ENCODE measurements at places on chromosomes 5 and 9.

DNA sequence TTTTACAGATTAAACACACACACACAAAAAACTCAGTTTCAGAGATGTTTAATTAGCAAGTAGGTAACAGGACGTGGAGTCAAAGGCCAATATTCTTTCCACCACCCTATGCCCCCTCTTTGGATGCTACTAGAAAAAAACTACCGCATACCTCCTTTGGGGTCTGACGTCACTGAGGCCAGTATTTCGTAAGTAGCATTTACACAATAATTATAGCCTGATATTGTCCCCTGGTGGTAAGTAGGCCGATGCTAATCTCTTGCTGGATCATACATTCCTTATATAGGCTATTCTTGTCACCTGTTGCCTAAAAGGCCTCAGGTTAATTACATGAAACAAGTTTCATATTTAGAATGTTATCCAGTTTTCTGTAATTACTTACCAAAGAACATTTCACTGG, 21.0 kb upstream of the SMARCA2 start:
- no peak for DNase-seq

- DNase-seq, result no peak
Measured at GRCh38 chr9:106065136-106065535, 370.8 kb downstream of the TMEM38B start.

DNA sequence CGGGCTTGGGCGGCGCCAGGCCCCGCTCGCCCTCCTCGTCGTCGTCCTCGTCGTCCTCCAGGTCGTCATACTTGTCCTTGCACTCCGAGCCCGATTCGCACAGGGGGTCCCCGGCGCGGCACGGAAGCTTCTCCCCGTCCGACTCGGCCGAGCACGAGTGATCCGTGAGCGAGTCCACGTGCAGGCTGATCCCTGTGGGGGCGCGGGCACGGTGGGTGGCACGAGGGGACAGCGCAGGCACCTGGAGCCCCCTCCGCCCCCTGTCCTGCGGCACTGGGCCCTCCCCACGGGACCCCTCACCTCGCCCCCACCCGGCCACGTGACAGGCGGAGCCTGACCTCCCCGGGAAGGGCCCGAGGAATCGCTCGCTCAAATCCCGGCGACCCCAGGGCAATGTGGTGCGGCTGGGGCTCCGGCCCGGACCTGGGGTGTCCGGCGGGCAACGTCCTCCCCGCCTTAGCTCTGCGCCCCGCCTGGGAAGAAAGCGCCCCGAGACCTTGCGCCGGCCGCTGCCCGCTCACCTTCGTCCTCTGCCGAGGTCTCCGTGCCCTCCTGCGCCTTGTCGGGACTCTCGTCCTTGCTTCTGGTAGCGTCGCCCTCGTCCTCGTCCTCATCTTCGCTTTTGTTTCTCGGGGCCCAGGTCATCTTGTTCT, 2.5 kb downstream of the IRX2 start:
- no peak for DNase-seq

GRCh38 chr5:30997681-30998080, 195.8 kb upstream of the CDH6 start:
- no peak for DNase-seq

GRCh38 chr5:52870448-52870847, 82.7 kb downstream of the ITGA1 start:
- no peak for DNase-seq

DNA sequence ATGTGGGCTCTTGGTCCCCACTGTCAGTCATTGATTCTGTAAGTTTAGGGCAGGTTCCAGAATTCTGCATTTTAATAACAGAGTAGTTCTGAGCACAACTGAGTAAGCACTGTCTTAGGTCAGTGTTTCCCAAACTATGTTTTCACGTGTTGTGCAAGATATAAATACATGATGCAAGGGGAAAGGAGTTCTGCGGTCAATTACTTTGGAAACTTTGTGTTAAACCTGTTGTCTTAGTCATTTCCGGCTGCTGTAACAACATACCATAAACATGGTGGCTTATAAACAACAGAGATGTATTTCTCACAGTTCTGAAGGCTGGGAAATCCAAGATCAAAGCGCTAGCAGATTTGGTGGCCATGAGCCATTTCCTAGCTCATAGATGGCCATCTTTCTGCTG, 69.8 kb downstream of the EQTN start:
- no peak for DNase-seq

GRCh38 chr5:156124708-156125107, 202.3 kb upstream of the SGCD start:
- DNase-seq, result no peak

DNA sequence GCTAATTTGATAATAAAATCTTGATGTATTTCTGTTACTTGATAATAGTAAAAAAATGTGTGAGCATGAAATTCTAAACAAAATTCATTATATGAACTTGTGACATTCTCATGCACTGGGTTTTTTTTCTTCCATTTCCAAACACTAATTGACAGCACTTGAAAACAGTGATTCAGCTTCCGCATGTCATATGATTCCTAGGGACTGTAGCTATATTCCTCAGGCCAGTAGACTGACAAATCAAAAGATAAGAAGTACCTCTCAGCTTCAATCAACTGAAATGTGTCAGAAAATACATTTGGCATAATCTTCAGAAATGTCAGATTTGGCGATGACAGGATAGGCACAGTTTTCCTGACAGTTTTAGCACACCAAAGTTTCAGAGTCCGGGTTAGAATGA, 52.5 kb downstream of the EFNA5 start:
- DNase-seq, result no peak

- DNase-seq, result no peak
Measured at GRCh38 chr5:64707191-64707590, 16.9 kb downstream of the SHISAL2B start.

GRCh38 chr5:95647886-95648860, 1.6 kb downstream of the RFESD start:
- no peak for DNase-seq

GRCh38 chr5:76240336-76240735, 157.2 kb downstream of the SV2C start:
- no peak for DNase-seq

DNA sequence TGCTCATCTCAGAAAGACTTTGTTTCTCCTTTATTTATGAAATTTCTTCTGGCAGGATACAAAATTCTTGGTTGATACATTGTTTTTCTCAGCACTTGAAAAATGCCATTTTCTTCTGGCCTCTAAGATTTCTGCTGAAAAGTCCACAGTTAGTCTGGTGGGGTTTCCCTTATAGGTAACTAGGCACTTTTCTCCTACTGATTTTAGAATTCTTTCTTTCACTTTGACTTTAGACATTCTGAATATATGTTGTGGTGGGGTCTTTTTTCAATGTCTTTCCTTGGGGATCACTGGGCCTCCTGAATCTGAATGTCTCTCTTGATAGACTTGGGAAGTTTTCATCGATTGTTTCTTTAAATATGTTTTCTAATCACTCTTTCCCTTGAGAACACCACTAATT, 79.6 kb downstream of the CETN3 start:
- no peak for DNase-seq

DNA sequence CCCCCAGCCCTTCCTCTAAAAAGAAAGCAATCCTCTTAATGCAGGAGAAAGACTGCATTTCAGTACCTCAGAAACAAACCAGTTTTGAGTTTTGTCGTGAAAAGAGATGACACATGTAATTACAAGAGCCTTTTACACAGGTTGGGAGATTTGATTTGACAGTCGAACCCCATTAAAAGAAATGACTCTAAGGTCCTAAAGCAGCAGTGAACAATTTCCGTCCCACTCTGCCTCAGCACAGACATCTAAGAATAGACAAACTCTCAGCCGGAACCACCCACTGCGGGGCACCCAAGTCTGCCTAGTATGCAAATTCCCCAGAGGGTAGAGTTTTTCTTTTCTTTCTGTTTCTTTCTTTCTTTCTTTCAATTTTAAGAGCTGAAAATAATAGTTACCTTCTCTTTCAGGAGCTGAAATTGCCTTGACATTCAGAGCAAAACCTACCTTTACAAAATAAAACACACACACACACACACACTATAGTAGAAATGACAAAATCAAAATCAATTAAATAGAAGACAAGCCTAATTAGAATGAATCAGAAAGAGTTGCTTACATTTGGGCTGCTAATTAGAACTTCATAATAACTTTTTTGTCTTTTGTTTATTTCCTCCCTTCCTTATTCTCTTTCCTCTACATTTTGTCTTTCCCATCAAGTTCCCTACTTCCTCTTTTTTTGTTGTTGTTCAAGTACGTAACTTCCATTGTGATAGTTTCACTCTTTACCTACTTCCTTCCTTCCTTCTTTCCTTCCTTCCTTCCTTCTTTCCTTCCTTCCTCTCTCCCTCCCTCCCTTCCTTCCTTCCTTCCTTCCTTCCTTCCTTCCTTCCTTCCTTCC, 65.1 kb downstream of the BASP1 start:
- DNase-seq, result no peak
